Naive B cell (primary cell): ENCODE measurements at places on chromosomes 6 and 20.

- no peaks in the 10 kb centered on the region for H3K36me3 ChIP-seq
- H3K4me1 ChIP-seq: no peaks in the 10 kb centered on the region
- no peak for DNase-seq
- no peak overlapping the region for H3K27ac ChIP-seq
- H3K27me3 ChIP-seq: peaks cover 8% of the 10 kb centered on the region
Measured at GRCh38 chr6:82376636-82377035, 13.0 kb downstream of the TPBG start.

DNA sequence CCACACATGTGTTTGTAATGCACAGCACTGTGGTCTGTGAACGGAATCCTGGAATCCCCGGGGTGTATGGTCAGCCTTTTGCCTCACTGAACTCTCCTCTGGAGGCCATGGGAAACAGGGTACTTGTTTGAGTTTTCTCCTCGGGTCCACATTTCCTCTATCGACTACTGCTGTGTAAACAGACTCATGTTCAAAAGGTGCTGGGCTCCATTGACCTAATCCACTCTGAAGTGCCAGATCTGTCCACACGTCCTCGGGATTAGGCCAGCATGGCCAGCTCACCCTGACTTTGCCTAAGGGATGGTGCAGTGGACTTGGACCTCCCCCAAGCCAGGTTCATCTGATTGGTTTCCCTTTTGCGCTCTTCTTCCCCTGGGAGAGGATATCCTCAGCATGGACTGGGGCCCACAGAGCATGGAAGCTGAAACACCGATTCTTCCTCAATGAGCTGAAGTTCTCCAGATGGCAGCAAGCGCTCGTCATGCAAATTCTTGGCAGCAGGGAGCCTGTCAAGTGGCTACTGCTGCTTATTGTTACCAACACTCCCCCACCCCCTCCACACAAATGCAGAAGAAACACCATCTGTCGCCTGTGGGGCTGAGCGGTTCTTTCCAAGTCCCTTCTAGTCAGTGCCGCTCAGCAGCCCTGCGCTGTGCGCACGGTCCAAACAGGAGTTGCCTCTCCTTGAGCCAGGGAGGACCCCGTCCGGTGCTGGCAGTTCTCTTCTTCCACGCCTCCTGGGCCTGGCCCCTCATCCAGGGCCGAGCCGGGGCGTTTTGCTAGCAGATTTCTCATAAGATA lies 292.6 kb upstream of the MARCKS start:
- H3K36me3 ChIP-seq: no peaks in the 10 kb centered on the region
- peak; percentile 25 for DNase-seq

DNA sequence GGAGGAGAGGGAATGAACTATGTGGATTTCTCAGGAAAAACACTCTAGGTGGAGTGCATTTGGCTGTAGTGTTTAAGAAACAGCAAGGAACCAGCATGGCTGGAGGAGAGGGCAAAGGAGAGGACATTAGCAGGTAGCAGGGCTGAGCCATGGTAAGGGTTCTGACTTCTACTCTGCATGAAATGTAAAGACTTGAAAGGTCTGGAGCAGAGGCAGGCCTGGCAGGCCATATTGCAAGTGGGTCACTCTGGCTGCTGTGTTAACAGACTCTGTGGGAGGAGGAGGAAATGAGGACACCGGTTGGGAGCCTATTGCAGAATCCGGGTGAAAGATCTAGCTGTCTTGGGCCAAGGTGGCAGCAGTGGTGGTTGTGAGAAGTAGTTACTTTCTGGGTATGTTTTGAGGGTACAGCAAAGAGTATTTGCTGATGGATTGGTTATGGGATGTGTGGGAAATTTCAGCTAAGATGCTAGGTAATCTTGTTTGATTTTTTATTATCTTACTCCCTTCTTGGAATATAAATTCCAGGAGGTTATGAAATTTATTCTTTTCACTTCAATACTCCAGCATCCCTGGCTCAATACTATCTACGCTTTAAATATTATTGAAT lies 115.9 kb upstream of the BCLAF1 start:
- H3K27me3 ChIP-seq: no peaks in the 10 kb centered on the region
- DNase-seq: no peak
- H3K27ac ChIP-seq: peak overlapping the region; percentile 32
- H3K4me1 ChIP-seq: peaks cover 12% of the 10 kb centered on the region

DNA sequence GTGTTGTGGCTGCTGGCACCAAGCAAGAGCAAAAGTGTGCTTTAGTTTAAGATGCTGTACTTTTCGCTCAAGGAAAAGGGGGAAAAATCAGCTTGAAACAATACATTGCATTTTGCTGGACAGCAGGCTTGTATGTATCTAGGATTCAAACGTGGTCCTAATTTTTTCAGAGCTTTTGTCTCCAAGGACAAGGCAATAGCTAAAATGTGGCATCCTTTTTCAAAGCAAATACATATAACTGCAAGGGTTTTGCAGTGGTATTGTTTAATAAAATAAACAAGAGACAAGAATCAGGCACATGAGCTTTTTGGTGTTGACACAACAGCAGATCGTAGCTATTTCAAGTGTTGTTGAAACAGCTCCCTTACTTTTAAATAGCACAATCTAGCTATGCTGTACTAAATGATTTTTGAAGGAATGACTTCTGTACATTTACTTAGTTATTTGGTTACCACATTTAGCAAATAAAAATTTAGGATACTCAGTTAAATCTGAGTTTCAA lies 137.0 kb upstream of the HEY2 start:
- peaks cover 30% of the 10 kb centered on the region for H3K27me3 ChIP-seq
- no peak overlapping the region for H3K4me3 ChIP-seq
- H3K4me1 ChIP-seq: no peaks in the 10 kb centered on the region
- no peaks in the 10 kb centered on the region for H3K36me3 ChIP-seq
- no peak overlapping the region for H3K27ac ChIP-seq

DNA sequence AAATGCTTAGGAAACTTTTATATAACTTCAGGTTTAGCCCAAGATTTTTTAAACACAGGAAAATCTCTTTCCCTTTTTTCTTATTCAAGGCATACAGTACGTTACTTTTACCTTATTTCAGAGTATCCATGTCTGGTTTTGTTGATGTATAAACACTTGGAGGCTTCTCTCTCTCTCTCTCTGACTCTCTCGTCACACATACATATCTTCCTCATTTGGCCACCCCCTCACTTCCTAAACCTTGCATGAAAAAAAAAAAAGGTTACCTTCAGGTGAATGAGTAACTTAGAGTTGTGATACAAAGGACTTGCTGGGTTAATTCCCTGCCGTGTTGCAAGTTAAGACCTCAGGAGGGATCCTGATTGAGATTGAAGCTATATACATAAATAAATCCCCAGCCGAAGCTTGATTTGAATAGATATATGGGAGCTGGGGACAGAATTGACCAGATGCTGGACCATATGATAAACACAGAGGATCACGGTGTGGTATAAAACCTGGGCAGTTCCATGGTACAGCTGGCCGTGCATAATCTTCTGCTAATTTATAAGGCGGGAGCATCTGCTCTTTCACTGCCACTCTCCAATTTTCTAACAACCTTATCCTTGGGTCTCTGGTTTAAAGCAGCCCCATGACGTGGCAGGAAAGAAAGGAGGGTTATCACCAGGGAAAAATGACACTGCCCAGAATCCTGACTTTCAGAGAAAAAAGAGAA lies 55.1 kb upstream of the IL20RA start:
- DNase-seq: peak; percentile 72
- H3K4me3 ChIP-seq: peak overlapping the region; percentile 47
- H3K27ac ChIP-seq: peak overlapping the region; percentile 84
- H3K36me3 ChIP-seq: no peaks in the 10 kb centered on the region
- H3K27me3 ChIP-seq: no peaks in the 10 kb centered on the region

DNA sequence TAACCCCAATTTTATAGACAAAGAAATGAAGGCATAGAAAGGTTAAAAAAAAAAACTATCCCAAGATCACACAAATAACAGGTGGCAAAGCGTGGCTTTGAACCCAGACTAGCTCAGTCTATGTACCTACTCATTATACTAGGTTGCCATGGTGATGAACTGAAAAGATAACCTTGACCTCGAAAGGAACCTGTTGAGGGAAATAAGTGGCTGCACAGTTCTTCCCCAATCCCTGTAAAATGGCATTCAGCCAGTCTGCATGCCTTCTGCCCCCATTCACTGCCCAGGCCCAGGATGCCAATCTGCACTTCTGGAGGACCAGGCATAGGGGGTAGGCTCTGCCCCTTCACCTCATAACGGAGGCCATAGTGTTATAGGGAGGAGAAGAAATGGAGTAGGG lies 295.2 kb downstream of the PTPRT start:
- no peaks in the 10 kb centered on the region for H3K27me3 ChIP-seq
- H3K36me3 ChIP-seq: no peaks in the 10 kb centered on the region
- no peak overlapping the region for H3K4me3 ChIP-seq
- no peak for DNase-seq
- no peaks in the 10 kb centered on the region for H3K4me1 ChIP-seq

GRCh38 chr20:62216636-62217566 lies 3.2 kb downstream of the HRH3 start:
- H3K4me3 ChIP-seq: no peak overlapping the region
- peaks cover 8% of the 10 kb centered on the region for H3K4me1 ChIP-seq
- no peak for DNase-seq
- peaks cover 74% of the 10 kb centered on the region for H3K27me3 ChIP-seq
